ENCODE measurements at places on chromosomes 3 and 15.

DNA sequence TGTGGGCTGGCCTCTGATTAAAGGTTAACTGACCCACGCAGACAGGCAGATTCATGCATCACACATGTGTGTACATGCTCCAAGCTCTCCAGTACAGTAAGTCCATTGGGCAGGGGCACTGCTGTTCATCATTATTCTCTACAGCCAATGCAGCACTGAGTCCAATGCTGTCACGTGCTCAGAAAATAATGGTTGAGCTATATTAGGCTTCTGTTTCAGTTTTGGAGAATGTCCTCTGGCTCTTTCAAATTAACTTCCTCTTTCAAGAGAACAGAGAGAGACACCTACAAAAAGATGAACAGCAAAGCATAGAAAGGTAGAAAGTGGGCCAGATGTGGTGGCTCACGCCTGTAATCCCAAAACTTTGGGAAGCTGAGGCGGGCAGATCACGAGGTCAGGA, 202.6 kb downstream of the MEX3B start:
- DNase-seq, result no peak

DNA sequence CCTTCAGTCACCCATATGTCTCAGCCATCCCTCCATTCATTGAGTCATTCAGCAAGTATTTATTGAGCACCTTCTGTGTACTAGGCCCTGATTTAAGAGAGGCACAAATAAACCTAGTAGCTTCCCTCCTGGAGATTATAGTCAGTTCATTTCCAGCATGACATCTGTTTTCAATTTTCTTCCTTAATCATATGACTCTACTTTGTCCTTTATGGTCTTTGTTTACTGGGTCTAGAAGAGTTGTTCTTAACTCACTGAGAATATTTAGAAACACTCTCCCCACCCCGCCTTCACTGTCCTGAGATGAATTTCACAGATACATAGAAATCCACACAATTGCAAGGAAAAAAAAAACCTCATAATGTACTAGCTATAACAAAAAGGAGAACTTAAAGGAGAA, 44.8 kb upstream of the ADAMTS9 start:
- DNase-seq, result no peak

DNA sequence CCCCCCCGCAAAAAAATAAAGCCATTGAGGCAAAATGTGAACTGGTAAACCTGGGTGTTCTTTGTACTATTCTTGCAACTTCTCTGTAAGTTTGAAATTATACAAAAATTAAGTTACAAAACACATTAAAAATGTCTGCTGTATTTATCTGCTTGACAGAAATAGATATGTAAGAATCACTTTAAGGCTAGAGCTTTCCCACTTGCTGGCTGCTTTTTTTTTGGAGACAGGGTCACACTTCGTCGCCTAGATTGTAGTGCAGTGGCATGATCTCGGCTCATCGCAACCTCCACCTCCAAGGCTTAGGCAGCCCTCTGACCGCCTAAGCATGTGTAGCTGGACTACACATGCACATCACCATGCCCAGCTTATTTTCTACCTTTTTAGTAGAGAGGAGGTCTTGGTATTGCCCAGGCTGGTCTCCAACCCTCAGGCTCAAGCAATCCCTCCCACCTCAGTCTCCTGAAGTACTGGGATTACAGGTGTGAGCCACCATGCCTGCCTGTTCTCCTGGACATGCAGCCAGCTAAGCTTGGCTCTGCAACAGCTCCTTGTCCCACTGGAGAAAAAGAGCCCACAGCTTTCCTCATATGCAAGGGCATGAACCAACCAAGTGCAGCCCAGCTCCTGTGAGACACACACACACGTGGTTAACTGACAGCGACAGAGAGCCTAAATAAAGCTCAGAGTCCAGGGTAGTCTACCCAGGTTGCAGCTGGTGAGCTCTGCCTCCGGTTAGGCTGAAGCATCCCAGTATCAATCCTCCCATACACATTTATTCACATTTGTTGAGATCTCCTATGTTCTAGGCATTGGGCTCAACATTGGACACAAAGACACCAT, 4.5 kb downstream of the RPS17 start:
- DNase-seq, result no peak

GRCh38 chr3:120436523-120437050, 14.2 kb downstream of the FSTL1 start:
- DNase-seq, result no peak

DNA sequence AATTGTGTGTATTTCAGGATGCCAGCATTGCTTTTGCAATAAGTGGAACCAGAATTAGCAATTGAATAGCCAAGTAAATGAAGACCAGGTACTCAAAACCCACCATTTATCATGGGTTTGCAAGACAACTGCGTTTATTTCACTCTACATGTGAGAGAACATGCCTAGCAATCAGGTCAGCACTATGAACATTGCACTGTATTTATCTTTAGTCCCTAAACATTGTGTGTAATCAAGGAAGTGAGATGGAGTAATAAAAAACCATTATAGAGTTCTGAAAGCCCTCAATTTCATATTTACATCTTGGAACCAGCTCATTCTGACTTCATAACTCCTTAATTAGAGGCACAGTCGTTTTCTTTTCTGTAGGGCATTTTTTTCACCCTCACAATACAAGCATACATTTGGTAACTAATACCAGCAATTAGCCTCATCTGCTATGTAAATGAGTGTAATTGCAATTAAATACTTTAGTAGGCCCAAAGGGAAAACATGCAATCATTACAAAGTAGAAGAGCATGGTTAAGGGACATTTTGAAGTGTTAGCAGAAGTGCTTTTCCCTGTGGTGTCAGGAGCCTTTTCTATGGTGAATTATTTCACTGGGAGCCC, 153.1 kb upstream of the DPH6 start:
- no peak for DNase-seq

DNA sequence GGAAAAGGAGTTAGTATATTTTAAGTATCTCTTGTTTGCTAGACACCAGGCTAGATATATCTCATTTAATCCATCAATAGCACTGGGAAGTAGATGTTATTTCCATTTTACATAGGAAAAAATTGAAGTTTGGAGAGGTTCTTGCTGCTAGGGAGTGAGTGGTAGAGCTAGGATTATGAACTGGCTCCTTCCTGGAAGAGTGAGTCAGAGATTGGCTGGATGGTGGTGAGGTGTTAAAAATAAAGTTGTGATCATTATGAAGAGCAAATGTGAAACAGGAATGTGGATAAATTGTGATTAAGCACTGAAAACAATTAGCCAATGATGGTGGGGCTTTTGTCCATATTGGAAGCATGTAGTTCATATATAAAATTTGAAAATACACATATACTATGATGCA, 234.2 kb downstream of the WNT5A start:
- no peak for DNase-seq

DNA sequence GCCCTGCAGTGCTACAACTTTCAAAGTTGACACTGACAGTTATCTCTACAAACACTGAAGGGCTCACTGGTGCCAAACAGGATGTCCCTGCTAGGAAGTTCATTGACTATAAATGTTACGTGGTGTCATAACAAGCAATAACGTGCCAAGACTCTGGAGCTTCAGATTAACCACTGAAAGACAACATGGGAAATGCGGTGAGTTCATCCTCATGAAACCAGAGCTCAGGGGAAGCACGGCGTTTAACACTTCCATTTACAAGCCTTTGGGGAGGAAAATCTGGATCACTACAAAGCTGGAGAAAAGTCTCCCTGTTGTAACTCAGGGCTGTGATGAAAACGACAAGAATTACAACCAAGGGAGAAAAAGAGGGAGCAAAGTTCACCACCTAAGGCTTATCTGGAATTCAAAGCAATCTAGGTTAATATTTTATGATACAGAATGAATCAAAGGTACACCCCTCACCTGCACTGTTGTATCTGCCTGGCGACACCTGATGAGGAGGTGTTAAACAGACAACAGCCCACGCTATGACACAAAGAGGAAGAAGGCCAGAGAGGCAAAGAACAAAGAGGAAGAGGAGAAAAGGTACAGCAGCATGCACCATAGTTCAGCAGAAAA, 27.0 kb downstream of the SHQ1 start:
- no peak for DNase-seq

GRCh38 chr15:75636026-75636425, 4.0 kb downstream of the IMP3 start:
- DNase-seq, result no peak

DNA sequence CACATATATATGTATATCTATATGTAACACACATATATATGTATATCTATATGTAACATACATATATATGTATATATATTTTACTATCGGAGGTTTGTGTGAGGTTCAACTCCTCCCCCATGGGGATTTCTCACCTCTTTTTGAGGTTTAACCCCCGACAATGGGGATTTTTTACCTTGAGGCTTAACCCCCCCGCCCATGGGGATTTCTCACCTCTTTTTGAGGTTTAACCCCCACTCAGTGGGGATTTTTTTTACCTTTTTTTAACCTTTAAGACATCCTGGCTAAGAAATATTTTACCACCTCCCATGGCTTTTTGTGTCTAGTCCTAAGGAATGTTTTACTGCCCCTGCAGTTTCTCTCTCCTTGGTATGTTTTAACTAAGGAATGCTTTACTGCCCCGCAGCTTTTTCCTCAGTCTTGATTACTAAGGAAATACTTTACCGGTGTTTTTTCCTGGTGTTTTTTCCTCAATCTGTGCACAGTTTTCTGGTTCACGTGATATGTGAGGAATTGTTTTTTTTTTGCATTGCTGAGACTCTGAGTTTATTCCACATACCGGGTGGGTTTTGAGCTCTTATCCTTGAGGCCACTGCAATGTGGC, 185.2 kb downstream of the KLF13 start:
- DNase-seq, result no peak

DNA sequence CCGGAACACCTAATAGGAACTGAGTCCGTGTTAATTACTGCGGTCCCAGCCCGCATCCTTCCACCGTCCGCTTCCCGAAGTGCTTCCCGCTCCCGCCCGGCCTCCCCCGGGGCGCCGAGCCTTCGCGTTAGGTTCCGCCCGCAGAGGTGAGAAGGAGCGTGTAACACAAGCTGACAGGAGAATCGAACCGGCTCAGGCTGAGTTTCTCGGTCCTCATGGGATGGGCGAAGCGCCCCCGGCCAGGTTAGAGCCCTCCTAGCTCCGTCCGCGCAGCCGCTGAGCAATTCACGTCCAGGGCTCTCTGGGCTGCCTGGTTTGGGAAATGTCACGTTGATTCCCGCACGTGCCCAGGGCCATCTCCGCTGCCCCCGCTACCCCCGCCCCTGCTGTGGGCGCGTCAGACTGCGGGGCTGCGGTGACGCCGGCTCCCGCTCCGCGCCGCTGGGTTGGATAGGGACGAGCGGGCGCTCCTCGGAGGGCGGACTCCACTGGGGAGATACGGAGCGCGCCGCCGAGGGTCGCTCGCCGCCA, 954 bp downstream of the CLDN11 start:
- DNase-seq, result no peak

- no peak for DNase-seq
Observed at GRCh38 chr15:66078196-66078928, 175.2 kb downstream of the MEGF11 start.

GRCh38 chr3:141408596-141408995, 40.3 kb downstream of the ZBTB38 start:
- DNase-seq, result no peak

DNA sequence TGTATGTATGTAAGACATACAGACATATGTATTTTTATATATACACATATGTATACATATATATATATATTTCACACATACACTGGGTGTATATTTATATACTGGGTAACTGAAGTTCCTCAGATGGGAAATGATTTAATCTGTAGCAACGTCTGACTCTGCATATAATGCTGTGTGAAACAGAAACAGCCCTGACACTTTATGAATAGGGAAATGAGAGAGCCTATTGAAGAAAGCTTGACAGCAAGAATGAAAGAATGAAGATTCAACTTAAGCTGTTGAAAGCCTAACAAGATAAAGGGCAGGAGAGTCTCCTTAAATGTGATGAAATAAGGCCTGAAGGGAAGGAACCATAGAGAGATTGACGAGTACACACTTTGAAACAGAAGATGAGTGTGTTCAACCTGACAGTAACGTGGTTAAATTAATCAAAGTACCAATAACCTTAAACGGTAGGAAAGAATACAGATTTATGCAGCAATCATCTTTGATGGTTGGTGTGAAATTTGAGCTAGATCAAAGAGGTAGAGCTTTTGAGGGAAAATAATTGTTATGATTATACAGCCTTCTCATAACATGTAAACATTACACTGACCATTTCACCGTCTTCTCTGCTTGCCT, 169.9 kb downstream of the MECOM start:
- DNase-seq, result no peak
